ENCODE measurements at places on chromosomes 16 and 17.

DNA sequence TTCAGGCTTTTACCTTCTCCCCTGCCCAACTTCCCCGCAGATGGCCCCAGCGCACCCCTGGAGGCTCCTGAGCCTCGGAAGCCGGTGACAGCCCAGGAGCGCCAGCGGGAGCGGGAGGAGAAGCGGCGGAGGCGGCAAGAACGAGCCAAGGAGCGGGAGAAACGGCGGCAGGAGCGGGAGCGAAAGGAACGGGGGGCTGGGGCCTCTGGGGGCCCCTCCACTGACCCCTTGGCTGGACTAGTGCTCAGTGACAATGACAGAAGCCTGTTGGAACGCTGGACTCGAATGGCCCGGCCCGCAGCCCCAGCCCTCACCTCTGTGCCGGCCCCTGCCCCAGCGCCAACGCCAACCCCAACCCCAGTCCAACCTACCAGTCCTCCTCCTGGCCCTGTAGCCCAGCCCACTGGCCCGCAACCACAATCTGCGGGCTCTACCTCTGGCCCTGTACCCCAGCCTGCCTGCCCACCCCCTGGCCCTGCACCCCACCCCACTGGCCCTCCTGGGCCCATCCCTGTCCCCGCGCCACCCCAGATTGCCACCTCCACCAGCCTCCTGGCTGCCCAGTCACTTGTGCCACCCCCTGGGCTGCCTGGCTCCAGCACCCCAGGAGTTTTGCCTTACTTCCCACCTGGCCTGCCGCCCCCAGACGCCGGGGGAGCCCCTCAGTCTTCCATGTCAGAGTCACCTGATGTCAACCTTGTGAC, 3.6 kb downstream of the MAPK7 start:
- DNase-seq = no peak

GRCh38 chr17:50354776-50355175, 8.8 kb downstream of the XYLT2 start:
- DNase-seq = no peak

DNA sequence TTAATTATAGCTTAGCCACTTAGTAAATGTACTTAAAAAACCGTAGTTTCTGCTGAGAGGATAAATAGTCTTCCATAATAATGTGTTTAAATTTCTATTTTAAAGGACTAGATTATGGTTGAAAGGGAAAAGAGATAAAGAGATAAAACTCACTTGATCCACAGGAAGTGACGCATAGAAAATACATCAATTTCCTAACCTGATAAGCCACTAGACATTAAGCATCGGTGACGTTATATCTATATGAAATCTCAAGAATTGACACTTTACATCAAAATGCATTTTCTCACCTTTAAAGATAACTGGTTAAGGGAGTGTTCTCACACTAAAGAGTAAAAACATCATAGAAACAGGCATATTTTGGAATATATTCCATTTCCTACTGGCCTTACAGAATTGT, 5.8 kb downstream of the FBXO47 start:
- no peak for DNase-seq

DNA sequence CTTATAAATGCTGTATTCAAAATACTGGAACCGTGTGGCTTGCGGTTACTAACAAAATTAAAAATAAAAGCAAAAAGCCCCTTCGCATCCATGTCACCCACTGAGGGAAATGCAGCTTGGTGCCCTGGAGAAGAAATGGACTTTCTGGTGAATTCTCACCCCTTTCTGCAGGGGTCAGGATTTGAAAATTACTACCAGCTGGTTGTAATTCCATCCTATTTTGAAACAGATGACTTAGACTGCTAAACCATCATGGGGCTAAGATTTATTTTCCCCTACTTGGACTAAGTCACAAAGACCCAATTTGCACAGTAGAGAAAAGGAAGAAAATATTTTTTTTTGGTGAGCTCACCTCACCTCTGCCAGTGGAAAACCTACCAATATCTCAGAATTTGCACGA, 111.4 kb upstream of the MYOCD start:
- no peak for DNase-seq

DNA sequence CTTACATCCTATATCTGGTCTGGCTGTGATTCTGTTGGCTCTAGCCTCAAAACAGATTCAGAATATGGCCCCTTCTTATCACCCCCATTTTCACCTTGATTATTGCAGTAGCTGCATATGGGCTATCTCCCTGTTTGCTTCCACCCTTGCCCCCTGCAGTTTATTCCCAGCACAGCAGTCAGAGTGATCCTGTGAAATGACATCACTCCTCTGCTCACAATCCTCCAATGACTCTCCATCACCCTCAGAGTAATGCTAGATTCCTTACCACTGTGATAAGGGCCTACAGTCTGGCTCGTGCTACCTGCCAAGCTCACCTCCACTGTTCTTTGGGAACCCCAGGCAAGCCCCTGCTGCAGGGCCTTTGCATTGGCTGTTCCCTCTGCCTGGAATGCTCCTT, 92.5 kb downstream of the ASIC2 start:
- DNase-seq = no peak

Data from suppressor macrophage (primary cell).